Astrocyte of the cerebellum (primary cell): ENCODE measurements at places on chromosomes 3 and 15.

GRCh38 chr15:41417418-41418195 lies 712 bp downstream of the RTF1 start:
- DNase-seq, result no peak

- no peak for DNase-seq
Observed at GRCh38 chr3:16945330-16945729, 60.6 kb downstream of the PLCL2 start.

- DNase-seq, result no peak
Observed at GRCh38 chr3:185067173-185067572, 85.7 kb downstream of the C3orf70 start.

GRCh38 chr3:194046531-194046930 lies 89.4 kb upstream of the HES1 start:
- DNase-seq, result no peak

GRCh38 chr3:132679911-132680310 lies 19.8 kb downstream of the UBA5 start:
- DNase-seq, result no peak

- no peak for DNase-seq
Observed at GRCh38 chr15:58545307-58546065, 113.7 kb downstream of the LIPC start.
